ENCODE measurements at places on chromosomes 12 and 14.

DNA sequence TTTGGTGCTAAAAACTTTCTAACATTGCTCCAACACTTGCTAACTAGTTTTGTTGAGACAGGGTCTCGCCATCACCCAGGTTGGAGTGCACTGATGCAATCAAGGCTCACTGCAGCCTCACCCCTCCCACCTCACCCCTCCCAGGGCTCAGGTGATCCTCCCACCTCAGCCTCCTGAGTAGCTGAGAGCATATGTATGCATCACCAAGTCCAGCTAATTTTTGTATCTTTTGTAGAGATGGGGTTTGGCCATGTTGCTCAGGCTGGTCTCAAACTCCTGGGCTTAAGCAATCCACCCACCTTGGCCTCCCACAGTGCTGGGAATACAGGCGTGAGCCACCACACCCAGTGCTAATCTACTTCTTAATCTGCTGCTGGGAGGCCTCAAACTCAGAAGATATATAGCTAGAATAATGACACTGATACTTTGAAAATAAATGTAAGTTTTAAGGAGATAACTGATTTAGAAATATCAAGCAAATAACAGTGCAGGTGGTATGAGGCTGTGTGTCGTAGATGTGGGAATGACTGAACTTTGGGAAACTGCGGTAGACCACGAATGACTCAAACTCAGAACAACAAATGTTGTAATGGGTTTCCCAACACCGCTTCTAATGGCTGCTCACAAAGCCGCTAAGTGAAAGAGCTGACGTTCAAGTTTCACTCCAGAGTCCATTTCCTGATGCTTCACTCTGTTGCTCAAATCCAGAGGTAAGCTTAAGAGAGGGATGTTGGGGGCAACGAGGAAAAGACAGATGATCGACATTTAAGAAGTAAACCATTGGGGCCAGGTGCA is 10.0 kb downstream of the TMCC3 start:
- no peak for DNase-seq

DNA sequence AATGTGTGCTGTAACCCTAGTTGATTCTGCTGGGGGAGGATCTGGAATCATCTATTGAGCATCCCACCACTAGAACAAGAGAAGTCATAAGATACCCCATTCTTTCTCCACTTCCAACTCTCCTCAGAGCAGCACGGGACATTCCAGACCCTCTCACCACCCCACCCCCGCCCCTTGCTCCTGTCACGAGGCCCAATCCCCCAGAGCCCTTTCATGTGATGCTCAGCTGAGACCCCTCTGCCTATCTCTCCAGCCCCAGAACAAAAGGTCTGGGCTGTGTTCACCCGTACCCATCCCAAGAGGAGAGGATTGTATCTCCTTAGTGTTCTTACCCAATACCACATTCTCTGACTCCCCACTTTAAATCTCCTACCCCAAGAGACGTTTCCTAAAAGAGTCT is 602 bp downstream of the PMEL start:
- DNase-seq: no peak

DNA sequence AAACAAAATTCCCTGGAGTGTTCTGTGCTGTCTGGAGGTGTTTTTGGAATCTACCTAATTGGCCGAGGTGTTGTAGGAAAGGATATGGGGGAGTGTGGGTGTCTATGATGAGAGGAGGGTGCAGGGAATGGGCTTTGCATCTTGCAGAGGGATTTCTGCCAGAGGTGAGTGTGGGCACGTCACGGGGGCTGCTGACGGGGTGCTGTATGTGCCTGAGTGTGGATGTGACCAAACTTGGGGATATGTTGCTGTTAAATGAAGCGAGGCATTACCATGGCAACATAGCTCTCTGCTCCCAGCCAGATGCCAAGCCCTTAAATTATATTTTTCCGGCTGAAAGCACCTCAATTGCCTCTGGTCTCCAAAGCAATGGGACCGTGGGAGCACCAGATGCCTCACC is 44.3 kb upstream of the SPTLC2 start:
- no peak for DNase-seq

GRCh38 chr12:83843541-83843940 is 1069.1 kb downstream of the SLC6A15 start:
- DNase-seq: no peak

- DNase-seq: no peak
Observed at GRCh38 chr12:64560396-64561301, 49.6 kb upstream of the RASSF3 start.

DNA sequence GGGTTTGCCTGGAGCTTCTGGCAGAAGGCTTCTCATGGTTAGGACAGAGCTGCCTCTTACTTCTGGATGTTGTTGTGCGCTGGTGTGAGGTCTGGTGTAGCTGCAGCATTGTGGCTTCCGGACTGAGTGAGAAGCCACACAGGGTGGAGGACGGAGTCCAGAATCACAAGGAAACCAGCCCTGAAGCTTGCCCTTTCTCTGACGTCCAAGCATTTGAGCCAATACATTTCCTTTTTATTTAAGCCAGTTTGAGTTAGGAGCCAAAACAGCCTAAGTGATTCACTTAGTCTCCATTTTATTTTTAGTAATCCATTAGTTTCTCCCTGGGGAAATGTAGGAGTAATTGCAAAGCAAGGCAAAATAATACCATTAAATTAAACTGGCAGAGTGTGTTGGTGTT is 402.4 kb upstream of the RGS6 start:
- no peak for DNase-seq
